ENCODE measurements at places on chromosomes 11 and 22.
A peak's percentile ranks its signal among the peaks of the same experiment; 100 is the strongest.

- DNase-seq: no peak
These were observed 10.2 kb downstream of the YPEL4 start for GRCh38 chr11:57639321-57640067.

GRCh38 chr11:47775240-47775869 lies 8.2 kb upstream of the FNBP4 start:
- no peak for DNase-seq

GRCh38 chr22:16387088-16387487 lies 205.5 kb downstream of the CCT8L2 start:
- DNase-seq: no peak

DNA sequence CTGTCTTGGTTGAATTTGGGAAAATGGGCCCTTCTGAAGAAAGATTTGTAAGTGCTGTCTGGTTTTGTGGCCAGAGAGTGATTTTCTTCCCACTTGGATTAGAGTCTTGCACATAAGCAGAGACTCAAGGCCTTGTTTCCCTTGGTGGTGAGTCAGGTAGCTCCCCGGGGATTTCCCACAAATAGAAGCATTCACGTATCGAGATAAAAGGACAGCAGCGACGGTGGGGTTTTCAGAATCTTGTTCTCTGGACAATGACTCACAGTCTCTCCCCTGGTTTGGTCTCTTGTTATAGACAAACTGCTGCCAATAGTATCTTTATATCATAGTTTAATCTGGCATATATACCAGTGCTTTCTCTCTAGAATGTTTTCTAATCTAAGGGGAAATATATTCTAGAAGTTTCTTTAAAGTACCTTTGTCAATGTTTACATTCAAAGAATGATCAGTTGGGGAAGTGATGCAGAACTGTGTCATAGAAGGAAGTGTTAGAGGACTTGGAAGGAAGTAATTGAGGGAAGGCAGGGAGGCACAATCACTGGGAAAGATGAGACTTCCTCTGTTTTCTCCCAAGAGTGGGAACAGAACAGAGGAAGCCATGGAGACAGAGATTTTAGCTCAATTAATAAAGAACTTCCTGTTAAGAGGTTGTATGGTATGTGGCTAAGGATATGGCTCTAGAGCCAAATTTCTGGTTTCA lies 18.1 kb downstream of the POLA2 start:
- DNase-seq: peak; percentile 31

DNA sequence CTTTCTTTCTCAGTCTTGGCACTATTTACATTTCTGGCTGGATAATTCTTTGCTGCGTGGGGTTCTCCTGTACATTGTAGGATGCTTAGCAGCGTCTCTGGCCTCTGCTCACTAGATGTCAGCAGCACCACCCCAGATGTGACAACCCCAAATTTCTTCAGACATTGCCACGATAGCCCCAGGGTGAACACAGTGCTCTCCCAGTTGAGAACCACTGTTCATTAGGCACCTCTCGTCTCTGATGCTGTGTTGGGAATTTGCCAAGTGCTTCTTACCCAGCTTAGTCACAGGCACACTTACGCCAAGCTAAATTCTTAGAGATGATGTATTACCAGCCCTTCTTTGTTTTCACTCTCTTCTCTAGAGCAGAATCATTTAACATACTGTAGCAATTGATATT lies 9.4 kb downstream of the TRIM6 start:
- DNase-seq: no peak

GRCh38 chr11:128904656-128905344 lies 13.6 kb downstream of the KCNJ5 start:
- no peak for DNase-seq

- no peak for DNase-seq
These were observed 21.2 kb upstream of the PSMA1 start for GRCh38 chr11:14541192-14541947.

- DNase-seq: no peak
These were observed 178.6 kb downstream of the DSCAML1 start for GRCh38 chr11:117618302-117618981.

GRCh38 chr11:61854206-61854895 lies 26.3 kb downstream of the FADS2 start:
- DNase-seq: no peak

DNA sequence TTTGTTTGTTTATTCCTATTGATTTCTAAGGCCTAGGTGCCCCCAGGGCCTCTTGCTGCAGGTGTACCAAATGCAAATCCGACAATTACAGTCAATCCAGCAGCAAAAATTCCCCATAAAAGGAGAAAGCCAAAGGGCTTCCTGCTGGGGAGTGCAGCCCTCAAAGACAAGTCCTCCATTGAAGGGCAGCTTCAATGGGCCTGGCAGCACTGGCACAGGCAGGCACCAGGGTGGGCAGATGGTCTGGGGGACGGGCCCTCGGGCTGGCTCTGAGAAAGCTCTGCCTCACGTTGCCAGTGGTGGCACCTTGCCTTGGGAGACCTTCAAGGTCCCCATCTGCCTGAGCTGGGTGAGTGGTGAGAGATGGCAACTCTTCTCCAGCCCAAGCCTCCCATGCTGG lies 128.0 kb downstream of the DSCAML1 start:
- DNase-seq: no peak

GRCh38 chr11:102946237-102946636 lies 9.3 kb downstream of the MMP13 start:
- no peak for DNase-seq

DNA sequence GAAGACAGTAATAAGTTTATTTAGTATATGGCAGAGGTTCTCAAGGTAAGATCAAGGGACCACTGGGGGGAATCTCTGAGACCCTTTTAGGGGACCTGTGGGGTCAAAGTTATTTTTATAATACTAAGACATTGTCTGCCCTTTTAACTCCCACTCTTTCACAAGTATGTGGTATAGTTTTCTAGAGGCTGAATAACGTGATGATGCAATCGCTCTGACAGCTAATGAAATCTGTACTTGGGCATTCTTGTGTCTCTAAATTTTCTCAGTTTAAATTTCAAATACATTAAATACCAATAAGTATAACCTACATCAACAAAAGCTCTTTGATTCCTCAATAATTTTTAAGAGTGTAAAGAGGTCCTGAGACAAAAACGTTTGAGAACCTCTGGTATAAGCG lies 147.9 kb downstream of the ATG16L2 start:
- DNase-seq: no peak

- peak; percentile 93 for DNase-seq
These were observed 4.1 kb downstream of the CD248 start for GRCh38 chr11:66312549-66313320.

- no peak for DNase-seq
These were observed 146.2 kb downstream of the ST3GAL4 start for GRCh38 chr11:126501641-126502040.

DNA sequence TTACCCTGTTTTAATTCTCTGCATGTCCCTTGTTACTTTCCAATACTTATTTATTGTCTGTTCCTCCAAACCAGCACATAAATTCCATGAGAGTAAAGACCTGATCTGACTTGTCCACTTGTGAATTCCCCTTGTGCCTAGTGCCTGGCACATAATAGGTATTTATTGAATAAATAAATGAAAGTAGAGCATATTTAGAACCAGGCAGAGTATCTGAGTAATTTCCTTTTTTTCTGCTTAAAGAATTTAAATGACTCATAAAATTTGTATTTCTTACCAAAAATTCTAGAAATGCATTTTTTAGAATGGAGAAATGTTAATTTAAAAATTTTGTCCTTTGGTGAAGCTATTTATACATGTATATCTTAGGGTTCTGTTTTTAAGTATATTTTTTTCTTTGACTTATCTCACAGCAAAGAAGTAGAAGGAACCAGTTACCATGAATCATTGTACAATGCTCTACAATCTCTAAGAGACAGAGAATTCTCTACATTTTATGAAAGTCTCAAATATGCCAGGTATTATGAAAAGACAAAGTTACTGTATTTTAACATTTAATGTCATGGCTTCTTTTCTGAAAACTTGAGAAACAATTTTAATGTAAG lies 96.8 kb downstream of the ATM start:
- no peak for DNase-seq

- no peak for DNase-seq
These were observed 595.2 kb downstream of the BRD1 start for GRCh38 chr22:49232319-49233067.

GRCh38 chr11:92591521-92591920 lies 366.9 kb downstream of the FAT3 start:
- DNase-seq: no peak

GRCh38 chr11:67367761-67368227 lies 5.6 kb downstream of the CLCF1 start:
- no peak for DNase-seq

DNA sequence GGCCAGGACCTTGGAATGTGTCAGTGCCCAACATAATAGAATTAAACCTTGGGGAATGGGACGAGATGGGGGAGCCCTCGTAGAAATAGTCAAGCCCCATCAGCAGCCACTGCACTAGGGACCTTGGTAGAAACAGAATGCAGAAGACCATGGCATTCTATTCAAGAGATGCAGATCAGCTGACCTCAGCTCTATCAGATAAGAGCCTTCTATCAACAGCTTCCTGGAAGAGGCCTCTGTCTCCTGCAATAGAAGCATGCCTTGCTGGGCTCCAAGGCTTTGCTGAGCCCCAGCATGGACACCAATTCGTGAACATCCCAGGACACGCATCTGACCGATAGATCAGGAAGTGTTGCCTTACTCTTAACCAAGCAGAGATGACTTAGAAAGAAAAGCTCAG lies 27.5 kb upstream of the FLI1 start:
- DNase-seq: no peak

DNA sequence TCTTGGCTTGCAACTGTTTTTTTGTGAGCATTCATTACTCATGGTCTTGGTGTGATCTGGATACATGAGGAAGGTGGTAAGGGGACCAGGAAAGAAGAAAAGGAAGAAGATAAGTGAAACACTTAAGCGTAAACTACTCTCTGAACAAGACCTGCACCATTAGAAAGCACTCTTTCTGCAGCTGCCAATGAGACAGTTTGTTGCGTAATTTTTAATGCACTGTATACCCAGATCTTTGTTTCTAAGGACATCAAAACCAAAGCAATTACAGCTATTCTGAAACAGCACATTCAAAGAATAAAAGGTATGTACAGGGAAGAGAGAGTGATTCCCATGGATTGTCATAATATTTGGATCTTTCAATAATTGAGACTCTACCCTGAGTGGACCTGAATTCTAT lies 147.4 kb downstream of the BLID start:
- DNase-seq: no peak

- no peak for DNase-seq
These were observed 3.9 kb downstream of the GSTT4 start for GRCh38 chr22:24001314-24001713.

- DNase-seq: no peak
These were observed 357.4 kb downstream of the INSC start for GRCh38 chr11:15471895-15472799.

- DNase-seq: no peak
These were observed 58.3 kb downstream of the MRTFA start for GRCh38 chr22:40578171-40578570.

GRCh38 chr11:93020248-93021046 lies 51.0 kb downstream of the MTNR1B start:
- DNase-seq: no peak

DNA sequence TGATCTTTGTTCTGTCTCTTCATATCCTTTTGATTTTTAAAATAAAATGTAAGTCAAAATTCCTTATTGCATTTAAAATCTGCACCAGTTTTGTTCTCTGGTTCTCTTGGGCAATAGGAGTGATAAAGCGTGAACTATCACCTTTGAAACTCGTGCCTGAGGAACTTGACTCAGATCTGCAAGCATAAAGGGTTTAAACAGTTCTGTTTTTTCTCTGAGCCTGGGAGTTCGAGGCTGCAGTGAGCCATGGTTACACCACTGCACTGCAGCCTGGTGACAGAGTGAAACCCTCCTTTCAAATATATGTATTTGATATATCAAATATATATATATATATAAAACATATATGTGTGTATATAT lies 38.9 kb upstream of the CLMP start:
- no peak for DNase-seq

- DNase-seq: no peak
These were observed 55.5 kb downstream of the IGSF9B start for GRCh38 chr11:133901316-133901715.

- no peak for DNase-seq
These were observed 274.3 kb downstream of the DDX10 start for GRCh38 chr11:108939135-108939534.

DNA sequence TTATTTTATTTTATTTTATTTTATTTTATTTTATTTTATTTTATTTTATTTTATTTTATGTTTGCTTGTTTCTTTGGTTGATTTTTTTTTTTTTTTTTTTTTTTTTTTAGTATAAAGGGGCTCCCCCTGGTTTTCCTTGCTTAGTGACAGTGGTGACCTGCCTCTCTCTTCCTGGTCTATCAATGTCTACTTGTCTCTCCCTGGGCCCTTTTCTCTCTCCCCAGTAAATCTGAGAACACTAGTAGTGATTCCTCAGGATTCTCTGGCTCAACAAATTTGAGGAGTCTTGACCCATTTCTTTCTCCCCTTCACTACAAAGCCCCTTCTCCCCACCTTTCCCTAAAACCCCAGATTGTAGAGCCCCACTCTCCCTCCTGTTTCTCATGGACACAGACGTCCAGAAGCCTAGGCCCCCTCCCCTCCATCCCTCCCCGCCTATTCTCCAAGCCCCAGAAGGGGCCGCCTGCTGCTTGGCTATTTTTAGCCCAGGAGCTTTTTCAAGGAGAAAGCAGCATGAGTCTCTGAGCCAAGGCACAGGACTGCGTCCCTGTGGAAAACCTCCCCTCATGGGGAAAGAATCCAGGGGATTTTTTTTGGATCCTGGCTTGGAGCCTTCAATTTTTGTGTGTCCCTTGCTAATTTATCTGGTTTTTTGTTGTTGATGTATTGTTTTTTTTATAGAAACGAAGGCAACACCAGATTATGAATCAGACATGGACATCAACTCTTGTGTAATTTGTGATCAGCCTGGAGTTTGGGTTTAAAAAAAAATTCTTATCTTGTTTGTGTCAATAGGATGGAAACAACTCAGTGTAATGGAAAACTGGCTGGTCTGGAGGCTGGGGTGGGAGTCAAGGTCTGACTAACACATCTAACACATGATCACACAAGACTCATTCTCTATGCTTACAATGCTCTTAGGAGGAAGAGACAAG lies 17.5 kb upstream of the ACCSL start:
- DNase-seq: no peak

DNA sequence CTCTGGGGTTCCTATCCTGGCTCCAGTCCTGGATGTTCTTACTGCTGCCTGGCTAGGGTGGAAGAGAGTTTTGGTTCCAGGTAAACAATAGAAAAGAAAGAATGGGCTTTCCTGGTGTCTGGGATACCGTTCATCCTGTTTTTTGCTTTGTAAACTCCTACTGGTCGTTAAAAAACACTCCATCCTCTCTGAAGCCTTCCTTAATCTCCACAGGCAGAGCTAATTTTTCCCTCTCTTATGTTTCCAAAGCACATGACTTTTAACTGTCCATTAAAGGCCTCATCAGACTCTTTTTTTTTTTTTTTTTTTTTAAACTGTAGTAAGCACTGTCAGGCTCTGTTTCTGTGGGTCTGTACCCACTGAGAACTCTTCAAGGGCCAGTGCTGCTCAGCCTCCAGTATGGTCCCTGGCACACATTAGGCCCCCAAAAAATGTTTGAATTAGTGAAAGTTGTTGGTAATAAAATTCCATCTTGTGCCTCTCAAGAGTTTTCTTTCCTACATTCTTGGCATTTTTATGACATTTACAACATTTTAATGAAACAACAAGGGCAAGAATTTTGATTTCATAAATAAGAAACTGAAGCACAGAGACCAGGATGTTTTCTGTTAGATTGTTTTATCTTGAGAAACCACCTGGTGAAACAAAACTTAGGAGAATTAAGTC lies 104.2 kb downstream of the TEAD1 start:
- DNase-seq: no peak

- no peak for DNase-seq
These were observed 300.8 kb upstream of the ISX start for GRCh38 chr22:34765115-34765514.

GRCh38 chr11:57309106-57310059 lies 15.4 kb downstream of the TNKS1BP1 start:
- no peak for DNase-seq
